Mucosa of gallbladder (tissue), 1 donor: ENCODE measurements at places on chromosomes 11 and 22.
A peak's percentile ranks its signal among the peaks of the same experiment; 100 is the strongest.

DNA sequence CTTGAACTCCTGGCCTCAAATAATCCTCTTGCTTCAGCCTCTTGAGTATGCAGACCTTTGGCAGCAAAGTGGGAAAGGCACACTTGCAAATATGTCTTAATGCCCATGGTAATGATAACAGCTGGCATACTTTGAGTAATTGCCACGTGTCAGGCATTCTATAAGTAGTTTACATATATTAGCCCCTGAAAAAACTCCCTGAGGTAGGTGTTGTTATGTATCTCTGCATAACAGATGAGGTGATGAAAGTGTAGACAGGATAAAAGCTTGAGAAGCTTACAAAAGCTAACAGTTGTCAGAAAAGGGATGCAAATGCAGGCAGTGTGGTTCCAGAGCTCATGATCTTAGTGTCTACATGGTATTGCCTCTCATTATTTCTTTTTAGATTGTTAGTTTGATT is 291.1 kb upstream of the C11orf87 start:
- DNase-seq, result no peak

DNA sequence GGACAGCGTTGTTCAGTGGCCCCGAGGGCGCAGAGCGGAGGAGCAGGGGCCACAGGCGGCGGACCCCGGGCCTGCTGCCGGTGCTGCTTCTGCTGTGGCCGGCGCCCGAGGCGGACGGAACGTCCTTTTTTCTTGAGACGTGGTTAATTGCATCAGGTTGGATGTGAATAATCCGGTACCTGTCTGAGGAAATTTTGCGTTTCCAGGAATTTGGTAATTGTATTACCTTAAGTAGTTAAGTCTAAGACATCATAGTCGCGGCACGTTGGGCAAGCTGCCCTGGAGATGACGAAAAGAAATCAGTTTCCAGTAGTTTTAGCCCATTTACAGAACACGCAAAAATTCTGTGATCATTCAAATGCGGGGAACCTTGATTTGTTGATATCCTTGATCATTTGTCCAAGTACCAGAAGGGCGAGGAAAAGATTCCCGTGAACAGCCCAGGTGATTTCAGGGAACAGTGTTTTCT is 789 bp downstream of the SPECC1L start:
- DNase-seq, result no peak

- DNase-seq, result no peak
Measured at GRCh38 chr22:36152088-36152487, 8.5 kb downstream of the APOL3 start.

DNA sequence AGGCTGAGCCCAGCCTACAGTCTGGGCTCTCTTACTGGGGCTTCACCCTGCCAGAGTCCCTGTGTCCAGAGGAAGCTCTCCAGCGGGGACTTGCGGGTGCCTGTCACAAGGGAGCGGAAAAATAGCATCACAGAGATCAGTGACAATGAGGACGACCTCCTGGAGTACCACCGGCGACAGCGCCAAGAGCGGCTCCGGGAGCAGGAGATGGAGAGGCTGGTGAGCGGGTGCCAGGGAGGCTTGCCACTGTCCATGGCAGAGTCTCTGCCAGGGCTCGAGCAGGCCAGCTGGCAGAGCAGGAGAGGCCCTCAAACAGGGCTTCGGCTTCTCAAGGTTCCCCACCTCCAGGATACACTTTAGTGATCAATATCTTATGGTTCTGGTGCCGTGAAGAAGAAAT is 21.0 kb downstream of the PHLDB1 start:
- DNase-seq, result no peak

- no peak for DNase-seq
Measured at GRCh38 chr11:62124186-62125113, 639 bp downstream of the INCENP start.

DNA sequence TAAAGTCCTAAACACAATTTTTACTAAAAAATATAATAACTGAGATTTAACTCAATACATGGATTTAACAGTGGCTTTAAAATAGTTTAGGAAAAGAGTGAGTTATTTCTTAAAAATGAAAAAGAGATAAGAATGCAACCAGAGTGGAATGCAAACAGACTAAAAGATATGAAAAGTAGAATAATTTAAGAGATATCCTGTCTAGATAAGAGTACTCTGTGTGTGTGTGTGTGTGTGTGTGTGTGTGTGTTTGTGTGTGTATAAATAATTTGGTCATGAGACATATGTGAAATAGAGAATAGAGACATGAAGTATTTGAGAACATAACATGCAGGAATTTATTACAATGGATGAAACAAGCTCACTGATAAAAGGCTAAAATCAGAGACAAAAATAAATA is 986.9 kb upstream of the CHORDC1 start:
- DNase-seq, result no peak

DNA sequence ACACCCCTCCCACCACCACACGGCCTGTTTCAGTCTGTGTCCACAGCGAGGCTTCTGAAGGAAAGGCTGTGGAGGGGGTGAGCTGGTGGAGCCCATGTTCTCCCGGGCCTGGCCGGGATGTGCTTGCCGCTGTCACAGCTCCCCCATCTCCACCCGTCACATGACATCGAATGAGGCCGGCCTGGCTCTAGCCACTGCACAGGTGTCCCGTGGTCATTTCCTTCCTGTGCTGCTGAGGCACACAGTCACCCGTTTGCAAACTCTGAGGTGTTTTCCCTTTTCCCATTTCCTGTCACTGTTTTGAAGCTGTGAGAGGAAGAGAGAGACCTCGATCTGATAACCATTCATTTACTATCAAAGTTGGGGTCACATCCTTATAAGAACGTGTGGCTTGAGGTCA is 55.7 kb upstream of the CLDN5 start:
- peak; percentile 30 for DNase-seq

DNA sequence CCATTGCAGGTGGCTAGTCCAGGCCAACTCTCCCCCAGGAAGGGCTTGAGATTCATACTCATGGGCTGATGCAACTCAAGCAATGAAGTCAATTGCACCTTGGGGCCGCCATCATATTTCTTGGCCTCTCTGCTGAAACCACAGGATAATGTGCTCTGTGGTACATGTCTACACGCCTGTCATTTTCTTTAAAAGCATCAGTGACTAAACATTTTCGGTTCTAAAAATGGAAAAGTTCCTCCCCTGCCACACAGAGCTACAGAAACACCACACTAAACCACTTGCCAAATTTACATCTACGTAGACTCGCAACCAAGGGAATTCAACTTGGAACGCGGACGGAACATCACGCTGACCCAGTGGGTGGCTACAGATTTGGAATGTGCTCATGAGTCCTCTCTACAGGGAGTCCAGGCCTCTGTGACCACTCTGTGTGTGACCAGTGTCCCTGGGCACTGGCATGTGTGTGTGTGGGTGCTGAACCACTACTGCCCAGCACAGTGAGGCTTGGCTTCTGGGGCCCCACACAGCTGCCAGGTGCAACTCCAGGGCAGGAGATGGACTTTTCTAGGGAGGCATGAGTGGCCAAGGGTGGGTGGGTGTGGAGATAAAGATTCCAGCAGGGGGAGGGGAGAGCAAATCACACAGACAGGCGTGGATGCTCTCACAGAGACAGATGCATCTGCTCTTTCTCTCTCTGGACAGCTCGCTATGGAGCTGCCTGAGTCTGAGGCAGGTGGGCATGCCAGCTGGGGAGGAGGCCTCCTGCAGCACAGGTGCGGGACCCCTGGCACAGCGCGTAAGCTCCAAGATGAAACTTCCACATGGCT is 261.9 kb downstream of the CTTN start:
- no peak for DNase-seq

GRCh38 chr11:3934658-3935057 is 79.2 kb downstream of the STIM1 start:
- DNase-seq, result no peak
